ENCODE measurements at places on chromosomes 2 and 18.

DNA sequence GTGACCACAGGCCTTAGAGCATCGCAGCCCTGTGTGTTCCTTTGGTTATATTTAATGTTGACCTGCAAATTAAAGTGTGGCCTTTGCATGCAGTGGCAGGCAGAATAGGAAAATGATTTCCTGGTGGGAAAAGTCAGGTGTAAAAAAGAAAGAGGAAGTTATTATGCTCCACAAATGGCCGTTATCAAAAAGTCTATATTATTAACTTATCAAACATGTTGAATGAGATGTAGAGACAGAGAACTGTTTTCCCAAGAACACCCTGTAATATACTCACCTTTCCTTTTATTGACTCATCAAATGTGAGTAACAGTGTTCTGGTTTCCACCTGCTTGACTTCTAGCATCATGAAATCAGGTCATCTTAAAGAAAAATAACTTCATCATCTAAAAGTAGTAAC is 35.3 kb downstream of the MEIS1 start:
- no peak for DNase-seq

- DNase-seq: no peak
Measured at GRCh38 chr18:45993438-45993837, 26.3 kb upstream of the EPG5 start.

DNA sequence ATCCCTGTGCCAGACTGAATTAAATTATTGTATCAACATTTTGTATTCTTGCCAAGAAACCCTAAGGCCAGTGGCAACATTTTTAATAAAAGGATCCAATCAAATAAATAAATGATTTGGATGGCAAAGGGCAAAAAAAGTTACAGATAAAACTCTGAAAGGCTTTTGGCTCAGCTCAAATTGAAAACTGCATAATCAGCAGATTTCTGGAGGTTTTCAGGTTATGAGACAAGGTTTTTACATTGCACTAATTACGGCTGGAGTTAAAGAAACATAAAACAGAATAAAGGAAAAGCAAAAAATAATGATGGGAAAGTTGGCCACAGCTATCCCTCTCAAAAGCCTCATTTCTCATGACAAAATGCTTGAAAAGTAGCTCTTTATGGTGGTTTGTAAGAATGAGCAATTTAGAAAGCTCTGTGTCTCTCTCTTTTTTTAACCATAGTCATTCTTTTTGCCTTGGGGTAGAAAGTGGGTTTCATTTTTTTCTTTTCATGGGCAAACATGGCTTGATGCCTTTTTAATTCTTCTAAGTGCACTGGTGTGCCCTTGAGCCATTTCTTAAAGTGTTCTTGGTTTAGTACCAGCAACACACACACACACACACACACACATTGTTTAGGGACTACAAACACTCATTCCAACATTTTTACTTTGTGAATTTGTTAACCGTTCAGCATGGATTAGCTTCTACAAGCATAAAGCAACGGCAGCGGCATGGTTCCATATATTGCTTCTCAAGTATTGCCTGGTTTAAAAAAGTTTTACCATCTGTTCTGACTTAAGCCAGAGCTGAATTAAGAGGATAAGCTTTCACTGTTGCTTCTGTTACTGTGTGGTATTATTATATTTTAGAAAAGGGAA is 747.1 kb upstream of the FSHR start:
- no peak for DNase-seq

DNA sequence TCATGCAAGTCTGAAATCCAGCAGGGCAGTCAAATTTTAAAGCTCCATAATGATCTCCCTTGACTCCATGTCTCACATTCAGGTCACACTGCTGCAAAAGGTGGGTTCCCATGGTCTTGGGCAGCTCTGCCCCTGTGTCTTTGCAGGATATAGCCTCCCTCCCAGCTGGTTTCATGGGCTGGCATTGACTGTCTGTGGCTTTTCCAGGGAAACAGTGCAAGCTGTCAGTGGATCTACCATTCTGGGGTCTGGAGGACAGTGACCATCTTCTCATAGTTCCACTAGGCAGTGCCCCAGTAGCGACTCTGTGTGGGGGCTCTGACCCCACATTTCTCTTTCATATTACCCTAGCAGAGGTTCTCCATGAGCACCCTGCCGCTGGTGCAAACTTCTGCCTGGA is 220.6 kb upstream of the COPS8 start:
- DNase-seq: no peak

- no peak for DNase-seq
Measured at GRCh38 chr2:203732953-203733510, 26.6 kb downstream of the CD28 start.

GRCh38 chr2:128304715-128305554 is 13.7 kb downstream of the HS6ST1 start:
- DNase-seq: peak; percentile 53

GRCh38 chr2:42261518-42262195 is 92.5 kb downstream of the EML4 start:
- DNase-seq: no peak

GRCh38 chr2:23629772-23630480 is 244.9 kb downstream of the KLHL29 start:
- no peak for DNase-seq

- DNase-seq: no peak
Measured at GRCh38 chr2:143574069-143574468, 444.9 kb downstream of the ARHGAP15 start.

DNA sequence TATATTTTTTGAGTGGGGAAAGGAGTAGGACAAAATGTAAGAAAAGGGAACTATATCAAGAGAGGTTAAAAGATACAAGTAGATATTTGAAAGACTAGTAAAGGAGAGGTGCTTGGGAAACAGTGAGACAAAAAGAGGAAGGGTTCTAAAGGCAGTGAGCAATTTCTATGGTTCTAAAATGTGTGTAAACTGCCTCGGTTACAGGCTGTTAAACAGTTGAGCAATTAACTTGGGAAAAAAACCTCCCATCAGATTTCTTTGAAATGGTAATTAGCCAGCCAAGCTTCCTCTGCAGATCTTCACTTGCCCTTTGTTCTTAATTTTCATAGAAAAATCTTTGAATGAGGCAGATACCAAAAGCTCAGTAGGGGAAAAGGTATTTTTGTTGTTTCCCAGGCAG is 238.7 kb upstream of the KCNH7 start:
- no peak for DNase-seq

GRCh38 chr18:9638886-9639285 is 24.5 kb upstream of the PPP4R1 start:
- DNase-seq: no peak

GRCh38 chr2:227132986-227133385 is 31.0 kb downstream of the COL4A4 start:
- no peak for DNase-seq

DNA sequence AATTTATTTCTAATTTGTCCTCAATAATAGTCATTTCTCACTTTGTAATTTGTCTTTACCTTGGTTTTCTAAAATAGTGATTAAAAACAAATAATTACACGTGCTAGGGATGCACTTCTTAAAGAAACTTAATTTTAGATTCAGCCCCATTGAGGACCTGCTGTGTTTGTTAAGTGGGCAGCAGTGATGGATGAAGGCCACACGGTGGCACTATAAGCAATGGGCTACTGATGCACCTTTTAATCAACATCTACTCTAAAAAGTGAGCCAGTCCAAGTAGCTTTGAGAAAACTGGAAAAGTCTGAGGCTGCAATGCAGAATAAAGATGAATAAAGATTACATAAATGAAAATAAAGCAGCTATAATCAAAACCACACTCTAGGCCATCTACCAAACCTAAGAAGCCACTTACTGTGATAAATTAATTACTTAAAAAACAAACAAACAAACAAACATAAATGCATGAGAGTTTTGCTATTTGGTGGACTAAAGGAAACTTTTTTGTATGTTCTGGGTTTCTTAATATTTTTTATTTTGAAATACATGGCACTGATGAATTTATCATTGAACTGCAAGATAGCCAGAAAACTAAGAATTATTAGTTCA is 89.3 kb downstream of the PDE11A start:
- DNase-seq: no peak

GRCh38 chr2:180231015-180231414 is 223.9 kb upstream of the CWC22 start:
- no peak for DNase-seq

- no peak for DNase-seq
Measured at GRCh38 chr18:57107140-57107832, 39.6 kb upstream of the BOD1L2 start.

DNA sequence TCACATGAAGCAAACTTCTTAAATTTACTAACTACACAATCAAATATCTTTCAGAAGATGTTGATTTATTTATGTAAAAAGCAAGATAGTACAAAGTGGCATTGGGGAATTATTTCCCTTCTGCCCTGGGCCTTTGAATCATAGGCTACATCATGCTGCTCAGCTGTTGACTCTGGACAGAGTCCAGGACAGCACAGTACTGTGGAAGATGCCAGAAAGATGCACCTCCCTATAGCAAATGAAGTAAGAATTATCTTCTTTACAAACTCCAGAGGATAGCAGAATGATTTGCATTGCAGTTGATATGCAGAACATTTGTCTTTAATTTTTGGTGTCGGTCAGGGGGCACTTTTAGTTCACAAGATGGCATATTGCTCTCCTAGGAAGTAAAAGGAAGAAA is 1354.5 kb upstream of the ZEB2 start:
- no peak for DNase-seq

DNA sequence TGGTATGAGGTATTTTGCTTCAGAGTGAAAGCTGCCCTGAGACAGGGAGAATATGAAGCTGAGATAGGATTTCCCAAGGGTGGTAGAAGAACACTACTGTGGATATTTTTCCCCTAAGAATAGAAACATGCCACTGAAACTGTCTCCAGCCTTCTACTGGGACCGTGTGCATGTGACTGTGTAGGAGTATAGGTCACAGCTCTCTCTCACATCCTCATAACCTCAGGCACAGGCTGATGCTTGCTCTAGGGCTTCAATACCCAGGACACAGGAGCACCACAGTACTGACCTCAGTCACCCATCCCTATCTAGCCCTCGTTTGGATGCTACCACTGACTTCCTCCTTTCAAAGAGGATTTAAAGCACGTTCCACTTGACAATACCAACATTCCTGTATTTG is 67.2 kb downstream of the REV1 start:
- no peak for DNase-seq

DNA sequence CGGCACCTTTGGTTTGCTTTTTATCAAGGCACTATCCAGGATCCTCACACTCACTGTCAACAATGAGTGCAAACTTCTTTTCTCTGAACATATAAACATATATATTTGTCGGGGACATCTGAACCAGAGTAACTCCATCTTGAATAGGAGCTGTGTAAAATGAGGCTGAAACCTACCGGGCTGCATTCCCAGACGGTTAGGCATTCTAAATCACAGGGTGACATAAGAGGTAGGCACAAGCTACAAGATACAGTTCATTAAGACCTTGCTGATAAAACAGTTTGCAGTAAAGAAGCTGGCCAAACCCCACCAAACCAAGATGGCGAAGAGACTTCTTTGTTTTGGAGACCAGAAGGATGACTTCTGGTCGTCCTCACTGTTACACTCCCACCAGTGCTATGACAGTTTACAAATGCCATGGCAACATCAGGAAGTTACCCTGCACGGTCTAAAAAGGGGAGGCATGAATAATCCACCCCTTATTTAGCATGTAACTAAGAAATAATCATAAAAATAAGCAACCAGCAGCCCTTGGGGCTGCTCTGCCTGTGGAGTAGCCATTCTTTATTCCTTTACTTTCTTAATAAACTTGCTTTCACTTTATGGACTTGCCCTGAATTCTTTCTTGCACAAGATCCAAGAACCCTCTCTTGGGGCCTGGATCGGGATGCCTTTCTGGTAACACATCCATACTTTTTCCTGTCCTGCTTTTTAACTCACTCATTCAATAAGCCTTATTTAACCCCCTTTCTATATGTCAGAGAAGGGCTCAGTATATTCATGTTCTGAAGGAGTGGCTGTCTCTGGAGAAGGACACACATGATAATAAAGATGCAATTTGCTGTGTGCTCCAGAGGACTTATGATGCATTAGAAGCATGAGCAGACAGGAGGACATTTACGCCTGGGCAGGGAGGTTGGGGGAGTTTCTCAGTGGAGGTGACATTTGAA is 65.4 kb downstream of the TACR1 start:
- no peak for DNase-seq

DNA sequence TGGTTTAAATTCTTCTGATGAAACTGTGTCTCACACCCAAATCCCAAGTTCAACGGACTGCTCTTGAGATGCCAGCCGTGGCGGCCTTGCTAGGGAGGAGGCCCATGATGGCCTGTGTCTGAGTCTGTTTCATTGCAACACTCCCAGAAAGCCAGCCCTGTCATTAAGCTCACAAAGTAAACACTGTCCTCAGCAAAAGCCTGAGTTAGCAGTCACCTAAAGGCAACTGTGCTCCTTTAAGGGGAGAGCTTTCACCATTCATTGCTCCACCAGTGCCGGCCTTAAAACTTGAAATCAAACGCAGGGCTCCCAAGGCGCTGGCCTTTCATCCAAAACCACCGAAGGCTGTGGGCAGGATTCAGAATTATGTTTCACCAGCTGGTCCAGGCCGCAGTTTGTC is 42.5 kb upstream of the PPP1CB start:
- no peak for DNase-seq

DNA sequence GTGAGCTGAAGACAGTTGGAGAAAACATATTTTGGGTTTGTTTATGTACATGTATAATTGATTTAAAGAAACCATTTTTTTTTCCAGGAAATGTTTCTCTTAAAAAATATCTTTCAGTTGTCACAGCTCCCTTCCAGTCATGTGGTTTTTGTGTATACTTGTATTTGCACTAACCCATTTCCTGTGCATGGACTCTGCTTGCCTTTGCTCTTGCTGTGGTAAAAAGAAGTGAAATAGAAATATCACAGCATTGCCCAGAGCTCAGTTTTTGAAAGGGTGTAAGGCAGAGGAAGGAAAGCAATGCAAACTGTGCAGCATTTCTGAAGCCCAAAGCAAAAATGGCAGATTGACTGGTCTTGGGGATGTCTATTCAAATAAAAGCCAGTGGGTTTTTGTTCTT is 10.4 kb upstream of the DOCK10 start:
- DNase-seq: no peak

GRCh38 chr2:147172493-147173188 is 672.2 kb upstream of the ACVR2A start:
- DNase-seq: no peak

- no peak for DNase-seq
Measured at GRCh38 chr2:16006537-16007166, 66.3 kb downstream of the MYCN start.

- DNase-seq: no peak
Measured at GRCh38 chr2:28616396-28616999, 120.6 kb downstream of the PLB1 start.

DNA sequence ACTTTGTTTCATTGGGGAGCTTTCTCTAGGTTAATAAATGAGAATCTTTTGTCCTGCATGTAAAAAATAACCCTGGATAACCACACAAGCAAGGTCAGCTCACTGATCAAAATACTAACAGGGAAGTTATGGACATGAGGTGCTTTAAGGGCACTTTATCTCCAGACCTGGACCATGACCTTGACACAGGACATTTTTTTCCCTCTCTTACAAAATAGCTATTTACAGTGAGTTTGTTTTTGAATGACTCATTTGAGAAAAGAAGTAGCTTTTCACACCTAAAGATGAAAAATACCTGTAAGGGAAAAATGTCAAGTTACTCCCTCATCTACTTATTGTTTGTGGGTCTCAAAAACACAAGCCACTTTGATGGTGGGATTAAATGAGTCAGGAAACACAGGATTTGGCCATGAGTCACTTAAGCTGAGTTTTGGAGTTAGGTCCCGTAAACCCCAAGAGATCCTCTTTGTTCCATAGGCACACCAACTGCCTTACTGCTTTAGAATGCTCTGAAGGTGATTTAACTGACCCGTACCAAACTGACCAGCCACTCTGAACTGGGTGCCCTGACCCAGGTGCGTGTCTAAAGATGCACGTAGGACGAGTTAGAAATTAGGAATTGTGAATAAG is 479.3 kb upstream of the NXPH2 start:
- DNase-seq: no peak

All from C1 segment of cervical spinal cord (tissue), 14 donors.